ENCODE measurements at places on chromosomes 1 and 21.

DNA sequence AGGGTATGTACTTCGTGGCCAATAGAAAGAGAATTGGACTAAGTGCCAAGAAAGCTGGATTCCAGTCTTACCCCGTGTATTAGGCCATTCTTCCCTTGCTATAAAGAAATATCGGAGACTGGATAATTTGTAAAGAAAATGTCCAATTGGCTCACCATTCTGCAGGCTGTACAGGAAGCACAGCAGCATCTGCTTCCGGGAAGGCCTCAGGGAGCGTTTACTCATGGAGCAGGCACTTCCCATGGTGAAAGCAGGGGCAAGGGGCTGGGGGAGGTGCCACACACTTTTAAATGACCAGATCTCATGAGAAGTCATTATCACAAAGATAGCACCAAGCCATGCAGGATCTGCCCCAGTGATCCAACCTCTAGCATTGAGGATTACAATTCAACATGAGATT is 7.8 kb upstream of the AMIGO1 start:
- no peak for DNase-seq

- DNase-seq = no peak
These were observed 1388.1 kb downstream of the AMY1C start for GRCh38 chr1:105137543-105138457.

DNA sequence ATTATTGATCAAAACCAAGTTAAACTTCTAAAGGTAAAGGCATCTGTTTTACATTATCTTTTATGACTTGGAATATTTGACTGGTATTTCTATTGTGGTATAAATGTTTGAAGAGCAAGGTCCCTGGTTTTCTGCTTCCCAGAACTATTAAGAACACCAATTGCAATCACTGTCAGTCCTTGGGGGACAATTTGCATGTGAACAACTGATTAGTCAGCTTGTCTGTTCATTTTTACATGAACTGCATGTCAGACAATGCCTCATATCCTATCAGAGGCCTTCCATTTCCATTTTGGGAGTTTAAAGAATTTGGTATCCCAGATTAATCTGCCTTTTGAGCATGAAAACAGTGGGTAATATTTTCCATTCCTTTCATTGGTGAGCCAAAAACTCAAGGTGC is 654.9 kb upstream of the USP24 start:
- no peak for DNase-seq

GRCh38 chr1:229070168-229070567 is 200.7 kb upstream of the RAB4A start:
- no peak for DNase-seq

All from CD4-positive, alpha-beta T cell treated with Interleukin-1 beta for 1 hour (primary cell).